Posterior vena cava (tissue), 2 donors: ENCODE measurements at places on chromosomes 3 and 15. TPM values are rescaled to one million over a fixed set of nuclear protein-coding genes. Genes with fewer than 3 reads are reported as not detected.

CADPS gene
- total RNA-seq: 2.2 TPM

IREB2 gene
- total RNA-seq: 43.1 TPM

CLN6 gene
- 14.9 TPM for total RNA-seq

TMEM44 gene
- total RNA-seq: 9.2 TPM

RAB27A gene
- 59.3 TPM for total RNA-seq

IGF1R gene
- 30.7 TPM for total RNA-seq
